Retina (tissue), 1 donor: ENCODE measurements at places on chromosomes 1 and 21.

DNA sequence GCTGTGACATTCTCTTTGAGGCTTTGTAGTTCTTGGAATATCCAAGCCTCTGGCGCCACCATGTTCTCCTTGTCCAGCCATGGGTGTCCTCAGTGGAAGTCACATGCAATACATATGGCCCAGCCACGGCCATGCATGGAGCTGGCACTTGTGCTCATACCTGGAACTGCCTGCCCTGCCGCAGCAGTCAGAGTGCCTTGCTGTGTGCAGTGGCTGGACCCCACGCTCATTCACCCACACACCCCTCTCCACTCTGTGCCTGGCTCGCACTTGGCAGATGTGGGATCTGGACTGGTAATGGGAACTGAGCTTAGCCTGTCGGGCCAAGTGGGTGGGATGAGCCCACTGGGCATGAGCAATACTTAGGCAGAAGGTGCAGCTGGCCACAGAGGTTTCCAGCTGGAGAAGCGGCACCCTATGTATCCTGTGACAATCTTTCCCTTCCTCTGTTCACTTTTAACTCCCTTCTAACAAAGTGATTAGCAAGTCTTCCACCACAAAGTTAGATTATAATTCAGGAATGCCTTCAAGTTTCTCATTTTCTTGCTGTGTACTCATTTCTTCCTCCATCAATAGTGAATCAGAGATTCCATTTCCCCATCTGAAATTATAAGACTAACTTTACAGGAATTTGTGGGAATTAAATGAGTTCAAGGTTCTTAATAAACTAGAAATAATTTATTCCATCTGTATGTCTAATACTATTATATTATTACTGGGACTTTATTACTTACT lies 351.6 kb upstream of the NCAM2 start:
- DNase-seq: no peak

- no peak for DNase-seq
These were observed 143.0 kb downstream of the URB2 start for GRCh38 chr1:229769006-229769405.

DNA sequence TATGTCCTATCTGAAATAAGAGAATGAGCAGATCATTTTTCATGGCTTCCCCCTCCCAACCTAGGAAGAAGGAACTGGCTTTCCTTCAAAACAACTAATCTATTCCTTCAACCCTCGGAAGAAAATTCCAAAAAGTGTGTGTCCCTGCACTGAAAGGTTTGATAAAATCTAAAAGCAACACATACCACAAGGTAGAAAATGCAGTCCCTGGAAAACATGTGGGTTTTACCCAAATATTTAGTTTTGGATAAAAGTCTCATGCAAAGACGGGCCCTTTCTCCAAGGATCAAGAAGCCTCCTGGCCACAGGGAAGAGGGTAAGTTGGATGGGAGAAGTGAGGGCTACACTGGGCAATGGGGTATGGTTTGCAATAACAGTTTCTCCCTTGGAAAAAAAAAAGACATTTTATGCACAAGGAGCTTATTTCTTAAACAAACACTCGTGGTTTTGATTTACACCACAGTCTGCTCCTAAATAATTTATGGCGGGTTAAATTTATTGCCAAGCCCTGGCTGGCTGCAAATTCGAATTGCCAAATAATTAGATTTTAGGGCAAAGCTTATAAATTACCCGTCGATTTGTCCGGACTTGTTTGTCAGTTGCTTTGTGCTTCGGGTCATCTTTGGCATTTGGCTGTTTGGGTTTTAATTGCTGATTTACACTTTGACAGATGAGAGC lies 28.9 kb downstream of the ERI3 start:
- DNase-seq: no peak

DNA sequence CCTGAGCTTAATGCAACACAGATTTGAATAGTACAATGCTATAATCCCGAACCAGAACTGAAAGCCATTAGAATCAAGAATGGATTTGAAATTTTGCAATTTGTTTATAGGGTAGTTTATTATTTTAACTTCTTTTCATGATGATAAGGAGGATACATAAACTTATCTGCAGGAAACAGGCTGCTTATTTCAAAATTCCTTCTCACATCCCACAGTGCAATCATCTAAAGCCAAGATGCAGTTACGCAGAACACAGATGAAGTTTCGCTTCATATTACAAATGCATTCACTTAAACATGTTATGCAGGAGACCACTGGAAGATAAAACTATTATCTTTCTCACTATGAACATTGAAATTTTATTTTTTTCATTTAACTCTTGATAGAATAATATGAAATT lies 1019.6 kb downstream of the PLA2G4A start:
- DNase-seq: no peak

GRCh38 chr1:175497501-175497900 lies 245.9 kb downstream of the TNR start:
- DNase-seq: peak; percentile 26

- DNase-seq: peak; percentile 94
These were observed 13.9 kb upstream of the DDI2 start for GRCh38 chr1:15603050-15603965.

DNA sequence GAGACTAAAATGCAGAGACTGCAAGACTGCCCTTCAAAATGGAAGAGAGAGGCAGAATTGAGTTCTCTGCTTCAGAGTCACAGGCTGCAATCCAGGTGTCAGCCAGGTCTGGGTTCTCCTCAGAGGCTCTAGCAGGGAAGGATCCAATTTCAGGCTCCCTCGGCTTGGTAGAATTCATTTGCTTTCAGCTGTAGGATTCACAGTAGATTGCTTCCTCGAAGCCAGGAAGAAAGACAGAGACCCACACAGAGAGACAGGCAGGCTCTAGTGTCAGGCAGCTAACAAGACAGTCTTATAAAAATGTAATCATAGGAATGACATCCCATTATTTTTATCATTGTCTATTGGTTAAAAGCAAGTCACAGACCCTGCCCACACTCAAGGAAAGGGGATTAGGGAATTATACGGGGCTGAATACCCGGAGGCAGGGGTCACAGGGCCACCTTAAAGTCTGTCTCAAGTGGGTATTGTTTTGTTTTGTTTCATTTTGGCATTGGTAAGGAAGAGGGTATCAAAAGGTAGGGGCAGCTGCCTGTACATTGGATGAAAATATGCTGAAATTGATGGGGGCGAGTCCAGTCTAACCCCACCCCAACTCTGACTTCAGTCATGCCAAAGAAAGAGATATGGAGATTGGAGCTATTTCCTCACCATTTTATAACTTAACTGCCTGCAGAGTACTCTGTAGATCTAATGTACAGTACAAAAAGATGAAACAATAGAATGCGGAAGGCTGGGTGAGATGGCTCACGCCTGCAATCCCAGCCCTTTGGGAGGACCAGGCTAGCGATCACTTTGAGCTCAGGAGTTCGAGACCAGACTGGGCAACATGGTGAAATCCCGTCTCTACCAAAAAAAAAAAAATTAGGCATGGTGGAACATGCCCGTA lies 9.5 kb upstream of the TBCE start:
- no peak for DNase-seq

- no peak for DNase-seq
These were observed 2.7 kb downstream of the STUM start for GRCh38 chr1:226551299-226551698.

GRCh38 chr1:56816909-56817308 lies 2.3 kb downstream of the FYB2 start:
- no peak for DNase-seq

DNA sequence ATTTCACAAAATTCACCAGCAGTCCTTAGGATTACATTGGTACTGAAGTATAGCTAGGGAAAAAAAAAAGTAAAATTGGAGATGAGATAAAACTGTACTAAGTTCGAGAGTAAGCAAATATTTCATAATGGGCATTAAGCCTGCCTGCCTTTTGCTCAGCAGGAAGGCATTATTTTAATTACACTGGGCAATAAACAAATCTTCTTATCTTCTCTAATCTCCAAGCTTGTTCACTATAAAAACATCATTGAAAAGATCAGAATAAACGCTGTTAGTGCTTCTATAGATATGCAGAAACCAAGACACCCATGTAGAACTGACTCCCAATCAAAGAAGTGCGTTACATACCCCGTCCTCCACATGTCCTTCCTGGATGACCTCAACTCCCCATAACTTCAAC lies 174.2 kb upstream of the CHODL start:
- DNase-seq: no peak

GRCh38 chr1:115867216-115867615 lies 26.3 kb upstream of the NHLH2 start:
- no peak for DNase-seq

DNA sequence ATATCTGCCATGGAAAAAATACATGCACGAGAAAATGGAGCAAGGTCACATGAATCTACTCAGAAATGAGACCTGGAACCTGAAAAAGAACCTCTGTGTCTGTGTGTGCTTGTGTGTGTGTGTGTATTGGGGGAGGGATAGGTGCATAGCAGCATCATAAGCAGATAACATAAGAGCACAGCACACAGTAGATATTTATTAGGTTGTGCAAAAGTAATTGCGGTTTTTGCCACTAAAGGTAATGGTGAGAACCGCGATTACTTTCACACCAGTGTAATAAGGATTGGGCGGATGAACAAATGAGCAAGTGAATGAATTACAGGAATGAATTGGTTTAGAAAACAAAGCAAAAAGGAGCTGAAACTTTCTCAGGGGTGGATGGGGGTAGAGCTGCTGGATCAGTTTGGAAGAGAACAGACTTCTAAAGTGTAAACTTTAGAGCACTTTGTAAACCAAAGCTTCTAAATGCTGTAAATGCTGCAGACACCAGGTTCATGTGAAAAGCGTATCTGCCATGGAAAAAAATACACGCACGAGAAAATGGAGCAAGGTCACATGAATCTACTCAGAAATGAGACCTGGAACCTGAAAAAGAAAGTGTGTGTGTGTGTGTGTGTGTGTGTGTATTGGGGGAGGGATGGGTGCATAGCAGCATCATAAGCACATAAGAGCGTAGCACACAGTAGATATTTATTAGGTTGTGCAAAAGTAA lies 156.9 kb downstream of the TOMM20 start:
- no peak for DNase-seq

DNA sequence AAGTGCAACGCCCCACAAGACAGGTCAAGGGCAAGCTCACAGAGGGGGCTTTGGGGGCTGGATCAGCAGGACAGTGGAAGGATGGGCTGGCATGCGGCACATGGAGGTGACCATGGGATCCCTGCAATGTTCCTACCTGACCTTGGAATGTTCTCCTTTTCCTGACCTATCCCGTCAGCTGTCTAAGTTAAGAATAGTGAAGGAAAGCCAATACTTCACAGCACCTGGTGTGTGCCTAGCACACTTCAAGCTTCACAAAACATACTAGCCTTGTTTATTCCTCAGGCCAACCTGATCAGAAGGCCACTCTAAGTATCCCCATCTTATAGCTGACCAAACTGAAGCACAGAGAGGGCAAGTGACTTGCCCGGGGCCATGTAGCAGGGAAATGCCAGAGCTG lies 31.2 kb downstream of the LRRC38 start:
- DNase-seq: no peak

DNA sequence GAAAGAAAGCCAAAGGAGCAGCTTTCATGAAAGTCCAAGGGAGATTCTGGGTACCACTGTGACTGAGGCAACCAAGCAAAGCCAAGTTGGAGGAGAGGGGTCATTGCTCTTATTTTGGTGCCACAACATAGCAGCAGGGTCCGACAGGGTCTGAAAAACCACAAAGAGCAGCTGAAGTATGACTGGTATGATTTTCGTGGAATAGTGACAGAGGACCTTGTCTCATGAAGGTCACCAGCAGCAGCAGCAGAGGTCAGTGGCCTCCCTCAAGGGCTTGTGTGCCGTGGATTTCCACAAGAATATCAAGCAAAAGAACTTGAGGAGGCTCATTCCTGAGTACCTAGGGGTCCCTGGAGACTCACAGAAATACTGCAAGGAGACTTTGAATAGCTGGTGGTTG lies 160.9 kb upstream of the SYT6 start:
- DNase-seq: no peak

- DNase-seq: peak; percentile 85
These were observed 5.0 kb downstream of the SRARP start for GRCh38 chr1:16009030-16009460.

DNA sequence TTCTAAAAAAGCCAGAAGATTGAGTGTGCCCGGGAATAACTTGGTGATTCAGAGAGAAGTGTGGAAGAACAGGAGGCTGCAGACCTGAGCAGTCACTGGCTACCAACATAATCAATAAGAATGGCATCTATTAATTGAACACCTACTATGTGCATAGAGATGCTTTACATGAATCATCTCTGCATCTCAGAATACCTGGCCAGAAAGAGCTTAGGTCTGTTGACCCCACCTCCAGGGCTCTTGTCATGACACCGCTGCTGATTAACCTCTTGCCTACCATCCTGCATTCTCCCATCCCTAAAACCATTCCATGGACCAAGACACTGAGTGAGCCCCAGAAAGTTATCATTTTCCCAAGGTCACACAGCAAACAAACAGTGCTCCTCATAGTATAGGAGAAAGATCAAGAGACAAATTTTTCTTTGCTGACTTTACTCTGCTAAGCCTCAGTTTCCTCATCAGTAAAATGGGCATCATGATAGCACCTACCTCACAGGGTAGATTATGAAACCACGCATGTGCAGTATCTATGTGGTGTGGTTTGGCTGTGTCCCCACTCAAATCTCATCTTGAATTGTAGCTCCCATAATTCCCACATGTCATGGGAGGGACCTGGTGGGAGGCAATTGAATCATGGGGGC lies 16.3 kb upstream of the PINK1 start:
- DNase-seq: no peak

DNA sequence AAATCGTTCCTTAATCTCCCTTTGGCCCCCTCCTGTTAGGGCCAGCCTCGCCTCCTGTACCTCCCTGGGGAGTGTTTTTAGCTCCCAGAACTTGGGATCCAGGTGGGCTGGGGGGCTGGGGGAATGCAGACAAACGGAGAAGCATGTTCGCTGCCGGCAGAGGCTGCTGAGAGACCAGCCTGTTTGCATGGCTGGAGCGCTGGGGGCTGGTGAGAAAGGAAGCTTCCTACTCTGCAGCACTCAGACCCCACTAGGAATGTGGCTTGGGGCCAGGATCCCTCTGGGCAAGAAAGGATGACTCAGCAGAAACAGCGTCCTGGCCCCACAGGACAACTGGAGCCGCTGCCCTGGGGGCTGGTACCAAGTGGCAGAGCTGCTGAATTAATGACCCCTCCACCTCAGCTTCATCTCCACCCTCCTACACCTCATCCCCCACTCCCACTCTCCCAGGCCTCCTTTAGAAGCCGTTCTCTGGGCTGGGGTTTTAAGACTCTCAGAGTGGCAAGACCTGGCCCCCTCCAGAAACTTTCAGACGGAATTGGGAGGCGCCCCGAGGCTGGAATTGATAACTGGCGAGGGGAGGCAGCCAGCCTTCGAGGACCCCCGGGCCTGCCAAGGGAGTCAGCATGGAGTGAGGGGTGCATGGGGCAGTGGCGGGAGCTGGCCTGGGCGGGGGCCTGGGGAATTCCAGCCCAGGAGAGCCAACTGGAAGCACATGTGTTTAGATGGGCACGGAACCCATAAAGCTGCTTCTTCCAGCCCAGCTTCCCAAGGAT lies 28.5 kb upstream of the EPS8L3 start:
- DNase-seq: peak; percentile 78
